Eye (tissue), 1 donor: ENCODE measurements at places on chromosomes 6 and 20.
A peak's percentile ranks its signal among the peaks of the same experiment; 100 is the strongest.

DNA sequence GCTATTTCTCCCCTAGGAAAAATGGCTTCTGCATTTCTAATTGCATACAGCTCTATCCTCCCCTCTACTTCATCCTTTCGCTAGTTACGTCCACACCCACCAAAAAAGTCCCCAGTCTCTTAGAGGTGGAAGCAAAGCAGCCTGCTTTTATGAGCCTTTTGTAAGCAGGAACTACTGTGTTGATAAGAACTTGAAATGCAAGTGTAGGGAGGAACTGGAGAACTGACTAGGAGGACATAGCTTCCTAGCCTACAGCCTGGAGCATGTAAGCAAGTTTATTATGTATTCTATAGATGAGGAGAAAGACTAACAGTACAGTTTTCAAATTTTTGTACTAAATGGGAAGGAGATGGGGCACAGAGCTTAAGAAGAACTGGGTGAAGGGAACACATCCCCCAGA lies 10.3 kb downstream of the ARHGAP18 start:
- no peak for DNase-seq

DNA sequence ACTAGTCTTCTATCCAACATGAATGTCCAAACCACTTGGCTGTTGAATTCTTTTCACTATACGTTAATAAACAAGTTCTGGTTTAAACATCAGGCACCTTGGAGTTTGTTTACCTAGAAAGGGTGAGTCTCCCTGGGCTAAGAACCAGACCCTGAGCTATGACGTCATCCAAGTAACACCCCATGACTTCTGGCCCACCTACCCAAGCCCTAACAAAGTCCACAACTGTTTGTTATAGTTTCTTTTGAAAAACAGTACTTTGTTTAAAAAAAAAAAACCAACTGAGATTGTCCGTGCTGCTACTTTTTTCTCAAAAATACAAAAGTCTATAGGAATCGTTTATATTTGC lies 146.9 kb upstream of the BEND6 start:
- DNase-seq, result no peak

DNA sequence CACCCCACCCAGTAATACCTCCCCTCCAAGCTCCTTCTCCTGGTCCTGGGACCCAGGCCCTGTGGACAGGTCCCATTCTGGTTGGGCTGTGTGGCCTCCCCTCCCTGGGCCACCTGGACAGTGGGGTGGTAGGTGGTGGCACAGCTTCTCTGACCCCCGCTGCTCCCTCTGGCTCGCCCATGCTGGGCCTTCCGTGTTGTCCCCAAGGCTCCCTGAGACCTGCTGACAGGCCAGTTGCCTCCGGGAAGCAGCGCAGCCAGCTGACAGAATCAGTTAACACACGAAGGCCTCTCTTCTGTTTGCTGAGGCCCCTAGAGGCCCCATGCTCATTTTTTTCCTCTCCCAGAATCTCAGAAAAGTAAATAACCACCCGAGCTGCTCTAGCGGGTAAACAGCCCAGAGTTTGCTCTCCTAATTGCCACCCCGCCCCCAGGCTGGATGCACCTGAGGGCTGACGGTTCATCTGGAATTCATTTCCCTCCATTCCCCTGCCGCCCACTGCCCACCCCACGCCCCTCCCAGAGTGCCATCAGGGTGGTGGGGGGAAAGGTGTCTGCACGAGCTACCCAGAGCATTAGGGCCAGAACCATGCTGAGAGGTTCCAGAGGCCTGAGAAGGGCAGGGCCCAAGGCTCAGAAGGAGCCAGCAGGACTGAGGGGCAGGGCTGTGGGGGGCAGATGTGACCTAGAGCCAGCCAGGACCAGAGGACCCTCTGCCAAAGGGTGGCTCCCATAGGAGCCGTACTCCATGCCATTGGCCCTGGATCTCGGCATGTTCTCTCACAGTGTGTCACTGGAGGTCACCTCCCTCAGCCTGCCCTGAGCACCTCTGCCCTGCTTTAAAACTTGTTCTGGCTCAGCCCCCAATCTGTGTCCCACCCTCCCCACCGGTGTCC lies 157.5 kb downstream of the GRM4 start:
- peak; percentile 76 for DNase-seq

DNA sequence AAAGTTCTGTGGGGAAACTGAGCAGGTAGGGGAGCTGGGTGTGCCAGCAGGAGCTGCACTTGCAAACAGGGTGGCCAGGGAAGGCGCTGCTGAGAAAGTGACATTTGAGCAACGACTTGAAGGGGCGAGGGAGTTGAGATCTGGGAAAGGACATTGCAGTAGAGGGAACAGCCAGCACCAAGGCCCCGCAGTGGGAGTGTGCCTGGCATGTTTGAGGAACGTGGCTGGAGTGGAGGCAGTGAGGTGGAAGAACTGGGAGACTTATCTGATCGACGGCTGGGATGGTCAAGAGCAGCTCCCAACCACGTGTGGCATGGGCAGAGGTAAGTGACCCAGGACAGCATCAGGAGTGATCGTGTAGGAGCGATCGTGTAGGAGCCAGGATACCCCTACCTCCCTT lies 77.3 kb downstream of the TOX2 start:
- DNase-seq, result no peak

DNA sequence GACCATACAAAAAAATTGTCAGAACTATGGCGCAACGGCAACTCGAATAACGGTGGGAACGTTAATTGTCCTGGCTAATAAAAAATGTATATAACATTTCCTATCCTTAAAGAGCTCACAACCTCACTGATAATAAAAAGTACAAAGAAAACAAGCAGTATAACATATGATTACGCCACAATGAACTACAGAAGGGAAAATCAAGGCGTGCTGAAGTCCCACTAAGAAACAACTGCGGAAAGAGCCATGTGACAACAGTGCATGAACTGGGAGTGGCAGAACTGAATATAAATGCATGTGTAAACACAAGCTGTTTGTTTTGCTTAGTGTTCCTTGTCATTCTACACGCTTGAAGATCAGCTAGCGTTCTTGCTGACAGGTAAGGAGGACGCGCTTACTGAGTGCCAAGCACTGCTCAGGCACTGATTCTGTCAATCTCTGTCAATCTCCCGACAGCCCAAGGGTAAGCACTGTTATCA lies 466 bp upstream of the PSMB1 start:
- no peak for DNase-seq

DNA sequence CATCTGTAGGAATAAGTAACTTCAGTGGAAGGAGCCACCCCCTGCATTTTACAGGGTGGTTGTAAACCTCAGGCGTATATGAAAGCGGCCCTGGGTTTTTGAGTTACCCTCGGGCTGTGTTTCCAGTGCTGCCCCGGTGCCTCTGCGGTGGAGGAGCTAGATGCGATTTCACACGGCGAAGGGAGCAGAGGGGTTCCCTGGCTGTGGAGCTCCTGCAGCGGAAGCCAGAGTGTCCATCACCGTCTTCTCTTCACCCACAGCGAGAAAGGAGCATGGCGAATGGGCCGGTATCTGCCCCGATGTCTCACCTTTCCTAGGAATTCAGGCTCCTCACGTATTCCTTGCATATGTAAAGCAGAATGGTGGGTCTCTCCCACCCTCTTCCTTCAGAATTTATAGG lies 253.6 kb downstream of the THBS2 start:
- DNase-seq, result no peak

DNA sequence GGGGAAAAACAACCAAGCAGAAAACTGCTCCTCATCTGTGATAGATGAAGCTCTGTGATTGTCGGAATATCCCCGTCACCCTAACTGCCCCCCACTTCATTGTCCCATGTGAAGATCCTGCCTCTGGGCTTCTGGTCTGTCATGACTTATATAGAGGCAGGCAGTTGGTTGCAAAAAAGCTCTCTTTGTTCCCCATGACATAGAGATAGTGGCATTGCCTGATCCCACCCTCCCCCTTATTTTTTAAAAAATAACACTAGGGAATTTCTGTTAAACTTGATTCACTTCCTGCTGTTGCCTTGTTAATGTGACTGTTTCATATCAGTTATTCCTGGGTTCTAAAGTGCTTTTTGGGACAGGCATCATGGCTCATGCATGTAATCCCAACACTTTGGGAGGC lies 203.1 kb downstream of the JARID2 start:
- DNase-seq, result no peak

DNA sequence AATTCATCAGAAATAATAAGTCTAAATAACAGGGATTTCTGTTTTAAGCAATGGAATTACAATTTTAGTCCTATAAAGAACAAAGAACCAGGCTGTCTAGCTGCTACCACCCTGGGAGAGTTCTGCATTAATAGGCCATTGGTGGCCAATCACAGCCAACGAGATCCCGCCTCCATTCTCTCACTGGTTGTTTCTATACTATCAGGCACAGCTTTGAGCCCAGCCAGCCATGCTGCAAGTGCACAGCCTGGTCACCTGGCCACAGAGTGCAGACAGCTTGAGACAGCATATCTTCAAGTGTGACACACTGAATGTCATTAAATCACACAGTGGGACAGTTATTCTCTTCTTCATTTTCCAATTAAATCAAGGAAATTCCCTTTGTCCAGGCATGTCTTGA lies 16.1 kb upstream of the RAB22A start:
- peak; percentile 71 for DNase-seq

DNA sequence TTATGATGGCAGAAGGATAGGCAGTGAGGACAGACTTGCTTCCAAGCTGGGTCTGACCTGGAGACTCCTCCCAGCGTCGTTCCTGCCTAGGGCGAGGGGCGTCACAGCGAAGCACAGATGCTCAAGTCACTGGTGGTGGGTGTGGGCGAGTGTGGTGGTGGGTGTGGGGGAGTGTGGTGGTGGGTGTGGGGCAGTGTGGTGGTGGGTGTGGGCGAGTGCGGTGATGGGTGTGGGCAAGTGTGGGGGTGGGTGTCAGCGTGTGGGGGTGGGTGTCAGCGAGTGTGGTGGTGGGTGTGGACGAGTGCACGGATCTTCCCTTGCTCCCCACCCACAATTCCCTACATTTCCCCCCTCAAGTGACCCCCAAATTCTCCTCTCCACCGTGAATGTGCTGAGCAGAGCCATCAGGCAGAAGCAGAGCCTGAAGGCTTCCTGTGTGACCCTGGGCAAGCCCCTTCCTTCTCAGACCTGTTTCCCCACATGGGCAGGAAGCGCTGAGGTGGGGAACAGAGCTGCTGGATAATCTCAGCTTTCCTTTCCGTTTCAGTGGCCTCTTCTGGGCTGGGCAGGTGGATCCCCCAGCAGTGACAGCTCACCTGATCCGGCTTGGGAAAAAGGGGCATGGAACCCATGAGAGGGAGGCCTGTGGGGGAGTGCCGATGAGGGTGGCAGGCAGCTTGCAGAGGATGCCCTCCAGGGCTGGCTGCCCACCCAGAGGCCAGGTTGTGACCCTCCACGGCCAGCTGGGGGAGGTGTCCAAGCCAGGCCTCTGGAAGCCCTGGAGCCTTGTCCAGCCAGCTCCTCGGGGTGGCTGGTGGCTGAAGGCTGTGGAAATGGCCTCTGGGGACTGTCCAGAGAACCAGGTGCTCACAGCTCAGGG lies 42.9 kb downstream of the RSPO4 start:
- no peak for DNase-seq

- peak; percentile 20 for DNase-seq
Measured at GRCh38 chr6:16849280-16849987, 88.2 kb upstream of the ATXN1 start.

GRCh38 chr6:123434186-123434585 lies 202.6 kb downstream of the TRDN start:
- no peak for DNase-seq

- no peak for DNase-seq
Measured at GRCh38 chr6:10552270-10552810, 31.2 kb downstream of the GCNT2 start.

DNA sequence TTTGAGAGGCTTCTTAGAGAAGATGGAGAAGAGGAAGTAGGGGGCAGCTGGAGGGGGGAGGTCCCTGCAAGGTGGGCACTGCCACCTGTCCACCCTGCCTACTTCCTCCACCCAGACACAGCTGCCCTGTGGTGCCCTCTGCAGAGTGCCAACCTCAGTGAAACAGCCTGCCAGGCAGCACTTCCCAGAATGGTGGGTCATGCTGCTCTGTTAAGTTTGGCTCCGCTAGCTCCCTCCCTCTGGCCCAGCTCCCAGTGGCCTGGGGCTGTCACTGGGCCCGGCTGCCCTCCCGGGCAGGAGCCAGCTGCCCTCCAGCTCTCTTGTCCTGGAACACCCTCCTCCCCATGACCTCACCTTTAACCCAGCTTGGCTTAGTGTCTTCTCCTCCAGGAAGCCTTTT lies 5.1 kb upstream of the EPB41L1 start:
- no peak for DNase-seq

DNA sequence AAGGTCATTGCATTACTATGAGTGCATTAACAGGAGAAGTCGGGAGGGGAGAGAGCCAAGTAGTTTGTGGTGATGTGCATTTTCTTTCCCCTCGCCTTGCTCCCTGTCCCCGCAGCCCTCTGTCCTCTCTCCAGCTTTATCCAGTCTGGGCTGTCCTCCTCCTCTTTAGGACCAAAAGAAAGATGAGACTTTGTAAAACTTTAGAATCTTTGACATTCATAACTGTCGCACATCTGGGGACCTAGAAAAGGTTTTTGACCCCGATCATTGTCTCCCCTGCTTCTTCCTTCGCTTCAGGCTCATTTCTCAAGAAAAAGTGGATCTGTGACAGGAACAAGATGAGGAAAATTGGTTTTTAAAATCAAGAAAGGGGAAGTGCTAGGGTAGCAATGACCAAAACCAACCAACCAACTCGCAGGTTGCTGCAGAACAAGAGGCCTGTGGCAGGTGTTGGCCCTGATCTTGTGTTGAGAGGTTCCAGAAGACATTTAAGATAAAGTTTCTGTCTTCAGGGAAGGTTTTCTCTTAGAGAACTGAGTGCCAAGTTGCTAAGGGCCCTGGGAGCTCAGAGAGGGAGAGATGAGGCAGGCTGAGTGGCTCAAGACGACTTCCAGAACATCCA lies 17.6 kb downstream of the SYTL3 start:
- DNase-seq, result no peak

- DNase-seq, result no peak
Measured at GRCh38 chr6:37285861-37286311, 27.9 kb upstream of the TMEM217 start.

DNA sequence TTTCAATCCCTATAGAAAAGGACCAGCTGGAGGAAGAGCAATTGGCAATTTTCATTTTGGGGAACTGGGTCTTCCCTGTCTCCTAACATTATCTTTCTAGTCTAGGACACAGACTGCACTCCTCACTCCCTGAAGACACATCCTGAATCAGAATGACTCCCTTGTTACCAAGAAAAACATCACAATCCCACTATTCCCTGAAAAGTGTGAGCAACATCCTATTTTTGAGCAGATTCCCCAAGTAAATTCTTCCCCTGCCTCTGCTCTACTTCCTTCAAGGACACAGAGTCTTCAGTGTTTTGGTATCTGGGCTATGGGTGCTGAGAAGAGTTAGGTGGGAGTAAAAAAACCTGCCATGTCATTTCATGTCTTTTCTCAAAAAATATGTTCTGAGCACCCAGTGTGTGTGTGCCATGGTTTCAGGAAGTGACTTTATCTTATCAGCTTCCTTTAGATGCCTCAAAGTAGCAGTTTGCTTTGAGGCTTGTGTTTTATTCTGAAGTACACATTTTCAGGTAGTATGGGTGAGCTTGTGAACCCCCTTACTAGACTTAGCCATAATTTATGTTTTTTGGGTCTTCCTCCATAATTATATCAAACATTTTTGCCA lies 12.4 kb downstream of the LAMA4 start:
- no peak for DNase-seq
